CD4-positive, alpha-beta memory T cell (primary cell): ENCODE measurements at places on chromosomes 1 and 21. TPM values are rescaled to one million over a fixed set of nuclear protein-coding genes. Genes with fewer than 3 reads are reported as not detected.

GRCh38 chr21:14690886-14691285 is 144.8 kb upstream of the SAMSN1 start:
- peaks cover 14% of the 10 kb centered on the region for H3K4me1 ChIP-seq
- H3K27ac ChIP-seq, result no peak overlapping the region
- H3K36me3 ChIP-seq, result no peaks in the 10 kb centered on the region
- H3K4me3 ChIP-seq, result no peak overlapping the region

- H3K36me3 ChIP-seq, result no peaks in the 10 kb centered on the region
- H3K4me3 ChIP-seq, result peak overlapping the region; percentile 81
Measured at GRCh38 chr1:55211863-55212262, 3.3 kb downstream of the USP24 start.

Gene MT1HL1
- total RNA-seq, result not detected

DNA sequence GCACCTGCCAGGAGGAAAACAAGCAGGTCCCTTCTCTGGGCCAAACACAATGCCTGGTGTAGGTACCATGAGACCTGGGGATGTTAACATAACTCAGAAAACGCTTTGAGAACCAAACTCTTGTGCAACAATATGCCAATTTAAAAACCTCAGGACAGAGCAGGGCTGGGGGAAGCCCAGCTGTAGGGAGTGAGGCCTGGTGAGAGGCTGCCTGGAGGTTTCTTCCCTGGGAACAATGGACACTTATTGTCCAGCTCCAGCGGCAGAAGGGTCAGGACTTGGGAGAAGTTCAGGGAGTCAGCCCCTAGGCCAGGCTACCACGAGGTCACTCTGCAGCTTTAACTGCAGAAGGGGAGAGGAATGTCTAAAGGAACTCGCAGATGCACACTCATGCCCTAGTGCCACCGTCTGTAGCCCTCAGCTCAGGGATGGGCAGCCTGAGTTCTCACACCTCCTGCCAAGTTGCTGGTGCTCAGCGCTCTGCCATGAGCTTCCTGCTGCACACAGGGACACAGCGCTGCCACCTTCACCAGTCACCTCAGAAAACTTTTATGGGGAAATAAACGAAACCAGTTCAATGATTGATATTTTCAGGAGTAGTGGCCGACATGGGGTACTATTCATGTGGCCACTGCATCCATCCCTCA is 8.5 kb downstream of the GPR157 start:
- DNase-seq, result no peak
- peaks cover 15% of the 10 kb centered on the region for H3K4me1 ChIP-seq
- H3K4me3 ChIP-seq, result no peak overlapping the region
- no peak overlapping the region for H3K27ac ChIP-seq

DNA sequence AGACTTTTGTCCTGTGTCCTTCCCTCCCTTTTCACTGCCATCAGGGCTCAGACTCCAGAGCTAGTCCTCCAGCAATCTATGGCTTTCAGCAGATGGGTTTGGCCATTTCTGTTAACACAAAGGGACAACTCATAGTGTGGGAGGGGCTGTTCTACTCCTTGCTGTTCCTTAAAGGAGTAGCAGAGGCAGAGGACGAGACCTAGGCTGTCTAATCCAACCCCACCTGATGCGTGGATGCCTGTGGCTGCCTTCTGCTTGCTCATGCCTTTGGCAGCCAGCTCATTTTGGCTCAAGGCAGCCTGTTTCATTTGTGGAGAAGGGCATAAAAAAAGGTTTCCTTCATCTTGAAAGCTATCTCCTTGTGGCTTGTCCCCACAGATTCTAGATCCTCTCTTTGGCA is 27.0 kb downstream of the MFSD2A start:
- H3K27me3 ChIP-seq, result no peaks in the 10 kb centered on the region
- H3K4me1 ChIP-seq, result no peaks in the 10 kb centered on the region
- no peaks in the 10 kb centered on the region for H3K36me3 ChIP-seq
- H3K27ac ChIP-seq, result no peak overlapping the region
- H3K4me3 ChIP-seq, result no peak overlapping the region
